ENCODE measurements at places on chromosomes 5 and 9. TPM values are rescaled to one million over a fixed set of nuclear protein-coding genes. Genes with fewer than 3 reads are reported as not detected.

The PCDHA12 gene
- total RNA-seq = not detected

The LRRC70 gene
- 0.63 TPM for total RNA-seq

The QRFP gene
- total RNA-seq = not detected

The MRPL50 gene
- 10.8 TPM for total RNA-seq

The SHISAL2B gene
- total RNA-seq = not detected

The OR13C4 gene
- not detected for total RNA-seq

The BAAT gene
- total RNA-seq = not detected

The MARCOL gene
- not detected for total RNA-seq

The PLPP7 gene
- total RNA-seq = not detected

The C5orf34 gene
- total RNA-seq = 6.5 TPM

The GKAP1 gene
- total RNA-seq = 3.0 TPM

The NR4A3 gene
- total RNA-seq = 9.8 TPM

The TYRP1 gene
- not detected for total RNA-seq

The AJM1 gene
- 8.8 TPM for total RNA-seq

The POU4F3 gene
- total RNA-seq = 0.15 TPM

The GGTA1 gene
- total RNA-seq = 0.20 TPM

The MUSK gene
- not detected for total RNA-seq

The PCDHGB6 gene
- 0.37 TPM for total RNA-seq

The TRIM7 gene
- 0.56 TPM for total RNA-seq

The PNPLA7 gene
- total RNA-seq = 3.5 TPM

The RAB14 gene
- 60.5 TPM for total RNA-seq

The PRLR gene
- total RNA-seq = not detected

The CXCL14 gene
- total RNA-seq = not detected

The CATSPER3 gene
- total RNA-seq = 1.5 TPM

The PAPPA gene
- not detected for total RNA-seq

The TAF1L gene
- total RNA-seq = not detected

The RETREG1 gene
- 39.9 TPM for total RNA-seq

The FOXD4 gene
- total RNA-seq = 0.20 TPM

The GMCL2 gene
- total RNA-seq = not detected

The FYB1 gene
- 262 TPM for total RNA-seq

The SPINK7 gene
- total RNA-seq = not detected

The LCN9 gene
- total RNA-seq = not detected

The ACTBL2 gene
- not detected for total RNA-seq

The CDH10 gene
- not detected for total RNA-seq

The IFNA21 gene
- not detected for total RNA-seq

The WWC1 gene
- total RNA-seq = not detected

The GABBR2 gene
- total RNA-seq = not detected

The CAMK4 gene
- total RNA-seq = 80.6 TPM

The CD274 gene
- 42.6 TPM for total RNA-seq

The PPP3R2 gene
- not detected for total RNA-seq

The HRH2 gene
- total RNA-seq = 39.8 TPM

The SIT1 gene
- 218 TPM for total RNA-seq

The TLX3 gene
- not detected for total RNA-seq
